Stimulated activated CD4-positive, alpha-beta T cell treated with anti-CD3 and anti-CD28 coated beads, Interleukin-4, amount 100 ng/mL, for 48 hours (primary cell): ENCODE measurements at places on chromosomes 5 and 9.

DNA sequence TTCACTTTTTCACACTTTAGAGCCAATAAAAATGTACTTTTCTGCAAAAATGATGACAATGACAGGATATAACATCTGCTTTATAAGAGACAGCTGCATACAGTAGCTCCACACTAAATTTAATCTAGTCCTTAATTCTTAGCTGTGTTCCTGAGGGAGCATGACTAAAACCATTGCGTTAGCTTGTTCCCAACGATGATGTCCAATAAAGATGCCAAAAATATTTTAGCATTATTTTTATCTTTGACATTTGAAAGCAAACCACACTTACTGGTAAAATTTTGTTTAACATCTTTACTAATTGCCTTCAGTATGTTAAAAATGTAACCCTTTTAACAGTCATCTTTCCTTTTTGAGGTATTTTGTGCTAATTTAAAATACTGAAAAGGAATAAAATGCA, 382.7 kb downstream of the CHSY3 start:
- DNase-seq: no peak

GRCh38 chr5:30368064-30368463, 825.4 kb upstream of the CDH6 start:
- no peak for DNase-seq

GRCh38 chr5:107814183-107814827, 143.6 kb upstream of the EFNA5 start:
- DNase-seq: no peak

DNA sequence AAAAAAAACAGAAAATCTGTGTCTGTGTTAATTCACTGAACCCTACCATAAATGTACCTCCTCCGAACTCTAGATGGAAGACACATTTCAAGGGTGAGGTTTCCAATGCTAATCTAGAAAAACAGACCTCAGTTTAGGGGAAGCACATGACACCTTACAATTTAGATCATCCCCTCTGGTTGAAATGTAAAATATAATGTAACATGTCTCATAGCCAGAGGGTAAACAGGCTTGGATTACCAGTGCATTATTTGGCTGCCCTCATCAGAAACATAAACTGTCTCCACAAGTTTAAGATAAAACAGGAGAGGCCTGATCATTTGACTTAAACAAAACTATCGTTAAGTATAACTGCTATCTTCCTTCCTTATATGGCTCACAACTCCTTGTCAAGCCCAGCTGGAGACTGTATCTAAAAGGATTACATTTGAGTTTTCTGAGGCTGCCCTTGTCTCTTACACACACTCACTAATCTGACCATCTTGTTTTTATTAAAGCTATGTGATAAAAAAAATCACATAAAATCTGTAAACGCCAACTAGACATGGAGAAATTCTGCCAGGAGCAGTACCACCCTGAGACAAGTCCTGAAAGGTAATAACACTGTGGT, 105.7 kb downstream of the LURAP1L start:
- no peak for DNase-seq

DNA sequence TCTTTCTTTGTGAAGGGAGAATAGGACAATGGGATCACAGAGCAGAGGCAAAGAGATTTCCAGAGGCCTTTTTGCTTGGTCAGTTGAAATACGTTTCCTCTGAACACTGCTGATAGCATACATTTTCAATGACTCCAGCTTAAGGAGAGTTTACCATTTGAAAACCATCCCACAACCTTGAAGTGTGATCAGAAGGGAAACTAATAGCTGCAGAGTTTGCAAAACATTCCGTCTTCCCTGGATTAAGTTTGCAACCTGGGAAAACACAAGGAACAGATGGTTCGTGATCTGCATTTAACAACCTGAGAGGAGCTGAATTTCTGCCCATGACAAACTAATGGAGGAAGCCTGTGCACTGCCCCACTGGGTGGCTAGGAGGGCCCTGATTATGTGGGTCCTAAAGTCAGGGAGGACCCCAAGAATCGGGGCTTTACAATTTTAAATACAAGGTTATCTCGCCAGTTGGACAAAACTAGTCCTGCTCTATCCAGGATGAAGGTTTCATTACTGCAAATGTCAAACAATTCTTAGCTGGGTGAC, 35.6 kb downstream of the MTX3 start:
- DNase-seq: no peak
